ENCODE measurements at places on chromosomes 12 and 14.

- DNase-seq, result no peak
These were observed 101.6 kb downstream of the SLC15A5 start for GRCh38 chr12:16175840-16176239.

DNA sequence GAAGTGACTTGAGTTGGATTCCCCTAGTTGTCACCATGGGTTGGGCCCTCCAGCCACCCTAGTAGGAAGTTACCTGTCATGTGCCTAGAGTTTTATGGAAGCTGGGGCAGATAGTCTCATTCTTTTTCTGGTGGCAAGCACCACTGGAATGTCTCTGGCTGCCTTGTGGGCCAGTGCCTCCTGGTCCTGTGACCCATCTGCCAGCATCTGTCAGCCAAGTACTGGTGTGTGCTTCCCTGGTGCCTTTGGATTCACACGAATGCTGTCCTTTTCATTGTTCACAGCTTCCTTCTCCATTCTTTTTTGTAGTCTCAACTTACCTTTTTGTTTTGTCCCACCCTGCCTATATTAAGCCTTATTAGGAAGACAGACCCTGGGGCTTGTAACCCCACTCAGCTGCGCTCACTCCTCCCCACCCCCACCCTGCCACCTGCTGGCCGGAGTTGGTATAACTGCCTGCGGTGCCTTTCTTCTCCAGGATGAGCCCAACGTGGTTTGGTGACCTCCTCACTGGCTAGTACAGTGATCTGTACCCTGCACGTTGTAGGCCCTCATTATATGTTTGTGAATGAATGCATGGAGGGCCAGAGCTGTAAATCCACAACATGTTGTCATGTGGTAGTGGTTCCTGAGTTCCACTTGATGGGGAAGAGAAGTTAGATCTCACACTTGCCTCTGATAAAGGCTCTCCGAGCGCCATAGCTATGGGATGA, 125.7 kb downstream of the TSPAN9 start:
- DNase-seq, result peak; percentile 49

- DNase-seq, result no peak
These were observed 402.1 kb downstream of the ZFP36L1 start for GRCh38 chr14:68390741-68391140.

GRCh38 chr14:77804592-77804991, 4.7 kb downstream of the ADCK1 start:
- DNase-seq, result peak; percentile 55

- no peak for DNase-seq
These were observed 62.2 kb downstream of the RFX4 start for GRCh38 chr12:106645074-106645421.

GRCh38 chr14:105989566-105990302, 463.4 kb downstream of the TMEM121 start:
- peak; percentile 34 for DNase-seq

GRCh38 chr12:93058280-93058679, 129.2 kb upstream of the EEA1 start:
- DNase-seq, result no peak

DNA sequence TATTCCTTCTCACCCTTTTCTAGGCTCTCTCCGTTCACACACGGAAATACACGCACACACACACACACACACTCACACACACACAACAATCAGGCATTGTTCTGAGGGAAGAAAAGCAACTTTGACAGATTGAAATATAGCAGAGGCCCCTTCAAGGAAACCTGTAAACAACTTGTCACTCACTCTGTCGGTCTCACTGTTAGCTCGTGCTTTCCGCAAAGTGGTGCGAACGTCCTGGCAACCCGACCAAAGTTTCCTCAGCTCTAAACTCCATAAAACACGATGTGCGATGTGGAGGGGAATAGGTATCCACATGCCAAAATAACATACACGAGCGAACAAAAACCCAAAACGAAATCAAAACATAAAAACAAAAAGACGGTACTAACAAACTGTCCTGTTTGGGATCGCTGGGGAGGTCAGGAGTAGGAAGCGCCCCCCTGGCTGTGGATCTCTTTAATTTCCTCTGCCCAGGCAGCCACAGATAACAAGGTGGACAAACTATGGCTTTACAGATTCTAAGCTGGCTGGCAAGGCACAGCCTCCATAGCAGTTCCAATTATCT, 822 bp upstream of the SOX5 start:
- DNase-seq, result no peak

DNA sequence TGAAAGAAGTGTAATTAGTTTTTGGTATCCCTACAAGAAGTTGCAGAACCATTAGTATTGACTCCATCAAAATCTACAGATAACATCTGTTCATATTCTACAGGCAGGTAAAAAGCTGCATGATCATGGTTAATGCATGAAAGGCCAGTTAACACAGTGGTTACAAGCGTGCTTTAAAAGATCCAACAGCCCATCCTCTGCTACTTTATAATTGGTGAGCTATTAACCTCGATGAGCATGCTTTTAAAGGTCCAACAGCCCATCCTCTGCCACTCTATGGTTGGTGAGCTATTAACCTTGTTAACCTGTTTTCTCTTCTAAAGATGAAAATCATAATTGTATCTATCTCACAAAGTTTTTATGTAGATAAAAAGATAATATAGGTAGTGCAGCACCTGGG, 289.3 kb downstream of the DUSP6 start:
- no peak for DNase-seq
